ENCODE measurements at places on chromosomes 6 and 20.

DNA sequence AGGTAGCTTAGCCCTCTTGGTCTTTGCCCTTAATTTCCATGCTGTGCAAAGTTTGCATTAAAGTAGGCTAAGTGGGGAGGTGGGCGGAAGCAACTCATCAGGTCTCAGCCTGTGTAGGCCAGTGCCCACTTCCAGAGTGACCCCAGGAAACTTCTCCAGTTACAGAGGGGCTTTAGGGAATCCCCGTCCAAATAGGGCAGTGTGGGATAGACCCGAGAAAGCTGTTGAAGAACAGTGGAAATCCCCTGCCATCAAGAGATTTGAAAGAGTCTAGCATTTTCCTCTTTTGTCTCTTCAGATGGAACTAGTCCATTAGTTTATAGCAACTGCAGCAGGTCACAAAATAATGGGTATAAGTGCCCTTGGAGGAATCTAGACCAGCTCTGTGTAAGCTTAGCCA, 20.2 kb downstream of the SF3B5 start:
- no peak for DNase-seq

- no peak for DNase-seq
Observed at GRCh38 chr20:59145247-59145923, 18.2 kb upstream of the ZNF831 start.

DNA sequence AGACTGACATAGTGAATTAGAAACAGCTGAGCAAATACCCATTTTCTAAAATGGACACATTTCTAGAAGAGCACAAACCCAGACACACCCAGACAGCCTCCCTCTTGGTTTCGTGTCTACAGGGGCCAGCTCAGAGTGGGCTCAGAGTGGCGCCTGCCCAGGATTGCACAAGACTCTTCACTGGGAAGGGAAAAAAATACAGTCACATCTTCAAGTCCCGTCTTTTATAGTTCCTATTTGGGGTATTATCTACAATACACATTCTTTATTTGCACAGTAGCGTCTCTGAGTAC, 246.1 kb upstream of the AFDN start:
- no peak for DNase-seq

- no peak for DNase-seq
Observed at GRCh38 chr20:26295006-26295405, 598.4 kb upstream of the ZNF337 start.

- DNase-seq: no peak
Observed at GRCh38 chr20:7347409-7347808, 579.9 kb downstream of the BMP2 start.

DNA sequence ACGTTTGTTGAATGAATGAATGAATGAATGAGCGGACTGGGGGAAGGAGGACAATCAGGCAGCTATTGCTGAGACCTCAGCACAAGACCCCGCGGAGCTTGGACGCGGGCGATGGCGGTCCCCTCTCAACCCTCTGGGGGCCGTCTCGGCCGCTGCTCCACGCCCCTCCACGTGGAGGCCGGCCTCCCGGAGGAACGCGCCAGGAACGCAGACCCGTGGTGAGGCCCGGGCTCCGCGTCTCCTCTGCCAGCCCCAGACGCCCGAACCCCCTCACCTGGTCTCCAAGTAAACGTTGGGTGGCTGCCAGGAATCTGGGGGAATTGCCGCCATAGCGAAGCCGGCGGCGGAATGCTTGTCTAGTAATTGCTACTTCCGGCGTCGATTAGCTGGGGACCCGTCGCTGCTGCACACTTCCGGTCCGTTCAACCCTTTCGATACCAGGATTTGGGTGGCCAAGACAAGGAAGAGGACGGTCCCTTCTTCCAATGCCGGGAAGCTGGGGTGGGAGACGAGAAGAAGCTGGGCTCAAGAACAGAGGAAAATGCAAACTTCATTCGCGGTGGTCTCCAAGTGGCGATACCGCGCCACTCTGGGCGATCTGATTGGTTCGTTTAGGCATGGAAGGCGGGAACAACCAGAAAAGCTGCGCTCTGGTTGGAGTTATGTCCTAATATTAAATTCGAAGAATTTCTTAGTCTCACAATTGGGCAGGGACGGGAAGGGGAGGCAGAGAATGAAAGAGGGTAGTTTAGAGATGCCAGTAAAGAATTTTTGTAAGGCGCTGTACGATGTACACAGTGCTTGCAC, at the start of gene PPIL1:
Gene PPIL1 (minus strand): TSS at position 361 of the 807 bp plus-strand sequence. CDS start 31 bp downstream, at position 330.
- DNase-seq: peak; percentile 77

DNA sequence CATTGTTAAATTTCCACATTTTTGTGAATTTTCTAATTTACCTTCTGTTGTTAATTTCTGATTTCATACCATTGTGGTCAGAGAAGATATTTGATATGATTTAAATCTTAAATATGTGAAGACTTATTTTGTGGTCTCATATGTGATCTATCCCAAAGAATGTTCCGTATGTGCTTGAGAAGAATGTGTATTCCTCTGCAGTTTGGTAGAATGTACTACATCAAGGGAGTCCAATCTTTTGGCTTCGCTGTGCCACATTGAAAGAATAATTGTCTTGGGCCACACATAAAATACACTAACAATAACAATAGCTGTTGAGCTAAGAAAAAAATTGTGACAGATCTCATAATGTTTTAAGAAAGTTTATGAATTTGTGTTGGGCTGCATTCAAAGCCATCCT, 176.2 kb upstream of the PRND start:
- DNase-seq: no peak

- no peak for DNase-seq
Observed at GRCh38 chr6:149093643-149094042, 223.9 kb upstream of the TAB2 start.

DNA sequence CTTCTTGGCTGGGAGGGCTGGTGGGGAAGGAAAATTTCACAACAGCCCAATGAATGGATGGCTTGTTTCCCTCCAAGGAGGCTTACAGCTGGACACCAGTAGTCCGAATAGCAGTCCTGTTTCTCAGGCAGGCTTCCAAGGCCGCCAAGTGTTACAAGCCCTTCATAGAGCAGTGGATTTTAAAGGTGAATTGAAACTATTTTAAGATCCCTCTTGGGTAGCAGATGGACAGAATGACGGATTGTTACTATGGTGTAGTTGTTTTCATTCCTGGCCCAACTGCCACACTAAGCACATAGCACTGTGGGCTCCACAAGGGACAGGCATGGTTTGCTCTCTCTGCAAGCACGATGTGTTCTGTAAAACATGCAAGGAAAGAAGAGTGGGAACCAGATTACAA, 203.3 kb upstream of the TAB2 start:
- no peak for DNase-seq

DNA sequence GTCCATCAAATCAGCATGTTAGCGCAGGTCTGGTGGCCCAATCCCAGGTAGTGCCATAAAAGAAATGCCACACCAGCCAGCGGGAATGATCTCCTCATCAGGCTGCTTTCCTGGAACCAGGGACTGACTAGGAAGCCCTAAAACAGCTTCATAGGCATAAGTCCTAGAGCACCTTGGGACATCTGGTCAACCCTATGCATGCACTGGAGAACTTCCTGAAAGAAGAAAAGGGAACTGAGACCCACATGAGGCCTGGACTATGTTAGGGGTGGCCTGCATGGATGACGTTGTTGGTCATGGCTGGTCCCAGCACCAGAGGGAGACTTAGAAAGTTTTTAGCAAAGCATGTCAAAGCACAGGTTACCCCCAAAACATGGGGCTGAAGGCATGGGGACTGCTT, 7.6 kb upstream of the KCNK16 start:
- no peak for DNase-seq

DNA sequence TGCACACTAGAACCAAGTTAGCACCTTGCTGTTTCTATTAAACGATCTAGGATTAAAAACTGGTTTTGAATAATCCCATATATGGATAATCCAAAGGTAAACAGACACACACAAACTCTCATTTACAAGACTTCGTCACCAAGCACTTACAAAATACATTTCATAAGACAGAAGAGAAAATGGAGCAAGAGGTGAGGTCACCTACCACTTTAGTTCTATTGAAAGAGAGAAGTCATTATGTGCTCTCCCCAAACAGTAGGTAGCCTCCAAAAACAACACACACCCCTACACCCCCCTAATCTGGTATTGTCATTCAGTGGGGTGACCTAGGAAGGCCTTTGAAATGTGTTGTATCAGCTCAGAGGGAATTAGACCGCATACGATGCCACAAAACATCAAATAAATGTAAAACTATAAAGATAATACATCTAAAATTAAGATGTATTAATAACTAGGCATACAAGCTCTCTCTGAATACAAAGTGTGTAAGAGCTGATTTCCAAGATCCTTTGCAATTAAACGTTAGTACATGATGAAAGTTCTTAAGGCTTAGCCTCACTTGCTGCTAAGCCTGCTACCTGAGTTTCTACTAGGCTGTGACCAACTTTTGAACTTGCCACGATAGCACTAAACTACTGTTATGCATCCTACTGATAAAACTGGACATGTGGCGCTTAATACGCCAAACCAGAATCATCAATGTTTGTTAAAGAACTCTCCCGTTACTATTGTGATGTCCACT, 1.6 kb downstream of the SRPK1 start:
- DNase-seq: no peak

GRCh38 chr6:89260832-89261231, 43.7 kb upstream of the GABRR1 start:
- no peak for DNase-seq

DNA sequence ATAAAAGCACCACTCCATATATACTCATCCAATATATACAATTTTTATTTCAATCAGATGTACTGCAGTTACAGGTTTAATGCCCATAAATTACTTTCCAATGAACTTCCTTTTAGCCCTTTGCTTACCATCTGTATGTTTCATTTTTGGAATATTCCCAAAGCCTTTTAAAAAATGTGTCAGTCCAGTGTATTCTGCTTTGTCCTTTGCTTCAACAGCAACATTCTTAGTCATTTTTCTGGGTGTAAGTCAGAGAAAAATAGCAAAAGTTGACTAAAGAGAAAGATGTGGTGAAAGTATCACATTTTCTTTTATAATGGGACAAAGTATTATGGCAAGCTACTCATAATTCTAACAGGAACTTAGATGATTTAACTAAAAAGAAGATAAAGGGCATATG, 15.2 kb downstream of the DSE start:
- no peak for DNase-seq

GRCh38 chr6:150313781-150314180, 55.0 kb upstream of the IYD start:
- DNase-seq: no peak

DNA sequence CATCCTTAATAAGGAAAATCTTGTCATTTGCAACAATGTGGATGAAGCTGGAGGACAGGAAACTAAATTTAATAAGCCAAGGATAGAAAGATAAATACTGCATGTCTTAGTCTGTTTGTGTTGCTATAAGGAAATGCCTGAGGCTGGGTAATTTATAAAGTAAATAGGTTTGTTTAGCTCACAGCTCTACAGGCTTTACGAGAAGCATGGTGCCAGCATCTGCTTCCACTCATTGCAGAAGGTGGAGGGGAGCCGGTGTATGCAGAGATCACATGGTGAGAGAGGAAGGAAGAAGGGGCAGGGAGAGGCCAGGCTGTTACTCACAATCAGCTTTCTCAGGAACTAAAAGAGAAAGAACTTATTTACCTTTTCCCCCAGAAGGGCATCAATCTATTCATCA, 118.9 kb upstream of the SMLR1 start:
- no peak for DNase-seq

GRCh38 chr6:30703821-30704220, 13.0 kb upstream of the NRM start:
- DNase-seq: no peak

DNA sequence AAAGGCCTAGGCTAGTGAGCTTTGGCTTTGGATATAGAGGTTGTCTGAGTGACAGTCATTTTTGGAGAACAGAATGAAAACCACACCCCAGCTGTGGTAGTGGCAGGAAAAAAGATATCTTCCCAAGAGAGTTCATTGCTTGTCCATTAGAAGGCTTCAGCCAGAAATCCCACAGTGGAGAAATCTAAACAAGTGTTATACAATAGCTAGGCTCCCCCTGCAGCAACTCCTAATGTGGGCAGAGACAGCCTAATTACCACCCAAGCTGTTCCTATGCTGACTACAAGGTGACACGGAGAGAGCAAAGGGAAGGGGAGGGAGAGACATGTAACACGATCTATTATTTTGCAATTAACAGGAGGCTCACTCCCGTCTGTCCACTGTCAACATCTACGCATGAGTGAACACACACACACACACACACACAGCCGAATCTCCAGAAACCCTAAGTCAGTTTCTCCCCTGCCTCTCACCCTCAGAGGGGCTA, 147.5 kb upstream of the TCF21 start:
- DNase-seq: no peak

DNA sequence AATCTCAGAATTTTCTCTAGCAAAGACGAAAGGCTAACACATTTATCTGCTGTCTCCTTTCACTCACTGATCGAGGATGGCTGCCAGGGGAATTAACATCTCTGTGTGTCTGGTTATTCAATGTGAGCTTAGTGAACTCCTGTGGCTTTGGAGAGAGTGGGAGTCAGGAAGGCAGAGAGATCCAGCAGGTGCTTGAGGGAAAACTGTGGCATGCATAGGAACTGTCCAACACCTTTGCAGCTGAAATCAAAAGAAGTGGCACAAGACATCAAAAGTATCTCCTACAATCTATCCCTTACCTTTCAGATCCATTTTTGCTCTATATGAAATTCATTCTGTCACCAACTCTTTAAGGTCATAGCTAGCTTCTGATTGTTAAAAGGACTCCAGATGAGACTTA, 11.8 kb upstream of the FAM184A start:
- no peak for DNase-seq

DNA sequence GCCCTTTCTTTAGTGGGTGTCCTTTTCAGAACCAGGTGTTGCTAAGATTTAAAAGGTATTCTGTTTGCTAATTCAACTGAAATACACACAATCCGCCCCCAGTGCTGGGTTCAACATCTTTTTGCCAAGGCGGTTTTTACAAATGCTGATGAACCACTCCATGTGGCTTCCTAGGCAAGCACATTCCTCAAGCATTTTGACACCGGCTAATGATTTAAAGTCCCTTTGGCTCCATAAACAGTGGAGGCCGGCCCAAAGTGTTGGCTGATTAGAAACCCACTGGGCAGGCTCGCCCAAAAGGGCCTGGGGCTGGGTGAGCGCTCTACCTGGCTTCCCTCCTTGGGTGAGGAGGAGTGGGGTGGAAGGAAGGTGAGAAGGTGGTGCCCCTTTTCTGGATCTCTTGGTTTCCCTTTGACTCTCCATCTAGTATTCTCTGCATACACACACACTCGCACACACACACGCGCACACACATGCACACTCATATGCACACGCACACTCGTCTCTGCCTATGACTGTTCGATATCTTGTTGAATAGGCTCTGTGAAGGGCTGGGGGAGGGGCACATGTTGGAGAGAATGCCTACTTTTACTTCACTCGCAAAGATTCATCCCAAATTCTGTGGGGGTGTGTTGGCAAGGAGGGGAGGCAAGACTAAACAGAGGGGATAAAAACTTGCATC, 66.7 kb upstream of the ARMC2 start:
- no peak for DNase-seq

Measured in activated T-cell treated with anti-CD3 and anti-CD28 coated beads, Interleukin-2, amount 50 U/mL, for 4 hours (primary cell).